A549 treated with CORT108297 at 1 μM for 4 hours (cell line): ENCODE measurements at places on chromosomes 4 and X. TPM values are rescaled to one million over a fixed set of nuclear protein-coding genes. Genes with fewer than 3 reads are reported as not detected.

The COL4A6 gene
- 14.1 to 17.4 TPM (median 16.2 TPM) in 5 replicates for total RNA-seq

The CCSER1 gene
- total RNA-seq, result not detected in 5 replicates

The VCX gene
- not detected in 5 replicates for total RNA-seq

The GPRASP2 gene
- 4.7 to 6.9 TPM (median 5.9 TPM) in 5 replicates for total RNA-seq

The CT45A1 gene
- total RNA-seq, result not detected in 5 replicates

The ABCG2 gene
- 17.3 to 21.0 TPM (median 20.2 TPM) in 5 replicates for total RNA-seq

The SCARB2 gene
- 36.3 to 54.3 TPM (median 52.1 TPM) in 5 replicates for total RNA-seq

The CCDC149 gene
- 1.4 to 2.3 TPM (median 1.7 TPM) in 5 replicates for total RNA-seq
